ENCODE measurements at places on chromosomes 3 and 15.
A peak's percentile ranks its signal among the peaks of the same experiment; 100 is the strongest.

- no peak for DNase-seq
Observed at GRCh38 chr3:172799246-172799645, 48.7 kb downstream of the ECT2 start.

DNA sequence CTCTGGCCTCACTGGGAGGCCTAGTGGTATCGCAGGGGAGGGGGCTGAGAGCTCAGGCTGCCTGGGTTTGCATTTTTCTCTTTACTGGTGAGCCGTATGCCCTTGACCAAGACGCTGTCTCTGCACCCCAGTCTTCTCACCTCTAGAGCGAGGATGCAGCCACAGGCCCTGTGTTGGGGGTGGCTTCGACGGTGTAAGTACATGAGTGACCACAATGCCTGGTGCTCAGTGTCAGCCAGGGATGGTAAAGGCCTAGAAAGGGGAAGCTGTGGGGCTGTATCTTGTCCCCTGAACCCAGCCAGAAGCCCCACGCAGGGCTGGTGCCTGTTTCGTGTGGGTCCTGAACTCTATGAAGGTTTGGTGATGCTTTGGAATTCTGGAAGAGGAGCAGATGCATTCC lies 19.8 kb downstream of the SYNM start:
- DNase-seq, result no peak

GRCh38 chr15:88834211-88834812 lies 31.1 kb downstream of the ACAN start:
- DNase-seq, result no peak

- no peak for DNase-seq
Observed at GRCh38 chr3:130242850-130243569, 102.5 kb upstream of the COL6A5 start.

DNA sequence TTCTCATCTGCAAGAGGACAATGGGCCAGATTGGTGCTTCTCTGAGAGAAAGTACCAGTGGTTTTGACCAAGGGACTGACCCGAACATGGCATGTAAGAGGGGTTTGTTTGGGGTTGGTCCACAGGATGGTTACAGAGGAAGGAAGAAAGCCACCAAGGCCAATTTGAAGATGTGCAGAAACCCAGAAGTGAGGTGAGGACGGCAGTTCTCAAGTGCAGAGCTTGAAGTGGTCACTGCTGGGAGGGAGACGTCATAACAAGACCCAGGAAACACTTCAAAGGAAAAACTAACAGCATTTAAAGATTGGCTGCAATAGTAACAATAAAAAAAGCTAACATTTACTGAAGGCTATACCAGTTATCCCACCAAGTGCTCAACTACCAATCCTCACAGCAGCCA lies 29.1 kb downstream of the LIPC start:
- no peak for DNase-seq

GRCh38 chr15:75368689-75369239 lies 357 bp upstream of the MAN2C1 start:
- DNase-seq, result no peak

DNA sequence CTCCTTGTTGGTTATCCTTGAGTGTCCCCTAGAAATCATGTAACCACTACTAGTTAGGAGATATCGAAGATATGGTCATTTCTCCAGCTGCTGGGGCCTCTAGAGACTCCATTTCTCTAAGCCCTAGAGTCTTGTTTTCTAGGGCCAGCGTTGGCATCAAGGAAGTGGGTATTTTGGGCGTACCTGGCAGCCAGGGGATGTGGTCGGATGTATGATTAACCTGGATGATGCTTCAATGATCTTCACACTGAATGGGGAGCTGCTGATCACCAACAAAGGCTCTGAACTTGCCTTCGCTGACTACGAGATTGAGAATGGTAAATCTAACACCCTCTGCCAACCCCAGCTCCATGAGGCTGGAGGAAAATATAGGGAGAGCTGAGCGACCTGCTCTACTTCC lies 325.5 kb downstream of the RYR3 start:
- DNase-seq, result no peak

GRCh38 chr15:41934843-41935242 lies 37.5 kb downstream of the EHD4 start:
- peak; percentile 5 for DNase-seq

- DNase-seq, result no peak
Observed at GRCh38 chr3:122058294-122058693, 3.1 kb downstream of the CD86 start.

GRCh38 chr3:121723485-121723884 lies 26.1 kb downstream of the GOLGB1 start:
- no peak for DNase-seq

- DNase-seq, result no peak
Observed at GRCh38 chr3:131807822-131808221, 227.0 kb downstream of the CPNE4 start.

DNA sequence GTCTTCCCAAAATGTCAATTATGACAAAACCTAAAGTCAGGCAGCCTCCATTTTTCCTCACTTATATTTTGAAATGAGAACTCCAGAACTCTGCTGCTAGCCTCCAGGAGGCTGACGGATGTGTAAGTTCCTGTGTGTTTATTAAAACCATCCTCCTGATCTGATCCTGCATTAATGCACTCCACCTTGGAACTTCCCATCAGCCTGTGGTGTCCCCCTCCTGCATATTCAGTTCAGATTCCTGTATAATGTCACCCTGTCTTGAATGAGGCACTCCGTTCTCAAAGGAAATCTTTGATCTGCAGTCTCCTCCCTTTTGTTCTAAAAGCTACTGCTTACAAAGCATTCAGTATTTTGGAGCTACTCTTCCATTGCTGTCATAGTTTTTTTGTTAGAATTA lies 318.2 kb upstream of the ONECUT1 start:
- no peak for DNase-seq

DNA sequence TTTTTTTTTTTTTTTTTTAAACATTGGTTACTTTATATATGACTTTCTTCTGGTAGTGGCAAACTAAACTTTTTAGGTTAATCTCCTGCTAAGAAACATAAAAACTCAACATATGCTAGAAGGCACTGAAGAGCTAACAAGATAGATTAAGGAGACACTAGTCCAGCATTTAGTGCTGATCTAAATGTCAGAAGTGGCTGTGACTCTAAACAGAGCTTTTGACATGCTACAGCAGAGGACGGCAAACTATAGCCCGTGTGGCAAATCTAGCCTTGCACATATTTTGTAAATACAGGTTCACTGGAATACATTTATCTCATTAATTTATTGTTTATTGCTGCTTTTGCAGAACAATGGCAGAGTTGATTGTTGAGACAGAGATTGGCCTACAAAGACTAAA lies 20.6 kb downstream of the NR2E3 start:
- no peak for DNase-seq

DNA sequence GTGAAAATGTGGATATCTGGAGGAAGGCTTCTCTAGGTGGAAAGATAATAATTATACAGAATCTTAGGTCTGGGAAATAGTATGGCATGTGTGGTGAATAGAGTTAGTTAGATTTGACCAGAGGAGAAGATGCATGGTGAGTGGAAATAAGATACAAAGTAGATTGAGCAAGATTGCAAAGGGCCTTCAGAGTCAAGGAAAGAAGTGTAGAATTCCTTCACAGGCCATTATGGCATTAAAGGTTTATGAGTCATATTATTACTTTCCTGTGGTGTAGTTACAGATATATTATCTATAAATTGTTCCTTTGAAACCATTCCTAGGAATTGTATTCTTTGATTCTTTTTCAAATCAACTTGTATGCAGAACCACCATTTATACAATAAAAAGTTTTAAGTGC lies 660.3 kb downstream of the SI start:
- peak; percentile 54 for DNase-seq

- DNase-seq, result no peak
Observed at GRCh38 chr3:178381971-178382448, 154.2 kb upstream of the KCNMB2 start.

- DNase-seq, result no peak
Observed at GRCh38 chr3:2898591-2899353, 211.4 kb downstream of the IL5RA start.

GRCh38 chr15:74235962-74236361 lies at the start of gene CCDC33:
TSS of gene CCDC33 (plus strand) at chr15:74236326. CDS start at chr15:74236720, 394 bp downstream.
- DNase-seq, result peak; percentile 89

GRCh38 chr15:100849855-100850218 lies 29.8 kb upstream of the ALDH1A3 start:
- DNase-seq, result no peak

DNA sequence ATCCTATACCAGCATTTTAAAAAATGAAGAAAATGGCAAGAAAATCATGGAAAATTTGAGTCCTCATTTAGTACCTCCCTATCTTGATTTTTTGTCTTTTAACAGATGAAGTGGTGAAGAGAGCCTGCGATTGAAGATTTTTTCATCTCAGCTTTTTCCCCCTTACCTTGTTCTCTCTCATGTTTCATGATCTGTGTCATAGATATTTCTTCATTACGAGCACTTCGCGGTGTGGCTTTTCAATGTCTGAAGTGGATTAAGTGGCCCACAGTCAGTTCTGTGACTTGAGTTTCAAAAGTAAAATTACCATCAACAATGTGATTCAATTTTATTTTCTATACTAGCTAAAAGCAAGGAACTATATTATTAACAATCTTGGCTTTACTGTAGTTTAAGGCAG lies 147.2 kb downstream of the FNDC3B start:
- DNase-seq, result no peak

DNA sequence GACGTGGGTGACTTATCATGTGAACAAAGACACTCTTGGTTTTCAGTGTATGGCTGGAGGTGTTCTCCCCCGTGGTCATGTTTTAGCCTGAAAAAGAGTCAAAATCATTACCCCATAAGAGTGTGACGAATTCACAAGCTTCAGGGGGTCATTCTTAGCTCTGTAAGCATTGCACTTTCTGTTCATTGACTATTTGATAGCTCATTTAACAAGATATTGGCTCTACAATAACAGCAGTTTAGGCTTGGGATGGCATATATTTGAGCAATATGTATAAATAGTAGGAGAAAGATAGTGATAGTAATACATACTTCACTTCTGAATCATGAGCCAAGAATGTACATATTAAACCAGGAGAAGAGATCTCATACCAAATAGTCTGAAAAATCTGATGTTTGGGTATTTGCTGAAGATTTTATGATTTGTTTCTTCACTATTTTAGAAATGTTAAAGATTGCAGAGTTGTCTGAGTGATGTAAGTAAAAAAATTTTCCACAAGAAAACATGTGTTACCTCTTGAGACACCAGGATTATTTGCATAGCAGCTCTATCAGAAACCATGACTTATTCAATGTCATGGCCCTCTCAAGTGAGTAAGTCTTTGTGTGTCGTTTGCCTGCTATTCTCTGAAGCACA lies 996.0 kb downstream of the OTOL1 start:
- no peak for DNase-seq

GRCh38 chr3:51283421-51283820 lies 101.7 kb upstream of the MANF start:
- DNase-seq, result no peak

DNA sequence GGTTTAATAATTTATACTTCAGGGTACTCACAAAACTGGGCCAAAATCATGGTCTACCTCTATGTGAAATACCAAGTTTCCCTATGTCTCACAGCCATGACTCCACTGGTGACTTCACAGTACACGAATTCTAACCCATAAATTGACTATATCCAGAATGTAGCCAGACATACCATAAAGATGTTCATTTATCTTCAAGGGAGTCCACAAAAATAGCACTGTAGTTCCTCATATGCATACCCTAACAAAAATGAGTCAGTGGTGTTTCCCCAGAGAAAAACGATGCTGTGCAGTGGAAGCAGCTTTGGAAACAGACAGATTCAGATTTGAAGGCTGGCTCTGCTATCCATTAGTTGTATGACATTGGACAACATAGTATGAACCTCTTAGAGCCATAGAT lies 438.8 kb downstream of the FHIT start:
- DNase-seq, result no peak

DNA sequence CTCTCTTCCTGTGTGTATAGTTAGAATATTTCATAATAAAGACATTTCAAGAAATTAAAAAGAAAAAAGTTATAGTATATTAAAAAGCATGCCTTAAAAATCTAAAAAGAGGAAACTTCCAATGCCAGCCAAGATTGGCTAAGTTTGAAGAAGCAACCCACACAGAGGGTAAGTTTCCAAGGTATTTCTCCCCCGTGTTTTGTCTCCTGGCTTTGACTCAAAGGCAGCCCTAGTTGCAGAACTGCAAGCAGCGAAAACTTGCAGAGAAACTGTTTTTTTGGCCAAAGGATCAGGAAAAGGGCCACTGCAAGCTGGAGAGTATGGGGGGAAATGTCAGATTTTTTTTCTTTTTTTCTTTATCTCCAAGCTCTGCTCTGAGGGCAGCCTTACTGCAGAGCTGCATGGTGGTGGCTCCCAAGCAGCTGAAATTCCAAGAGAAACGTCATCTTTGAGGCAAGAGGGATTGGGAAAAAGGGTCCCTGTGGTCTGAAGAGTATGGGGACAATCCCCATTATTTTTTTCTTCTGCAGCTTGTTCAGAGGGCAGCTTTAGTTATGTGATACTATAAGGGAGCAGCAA lies 23.0 kb downstream of the HACL1 start:
- DNase-seq, result no peak

GRCh38 chr3:73667889-73668288 lies 43.1 kb upstream of the PDZRN3 start:
- DNase-seq, result no peak

GRCh38 chr15:86028961-86029360 lies 50.7 kb upstream of the AGBL1 start:
- no peak for DNase-seq

GRCh38 chr15:93037820-93038705 lies 50.9 kb downstream of the RGMA start:
- DNase-seq, result no peak

DNA sequence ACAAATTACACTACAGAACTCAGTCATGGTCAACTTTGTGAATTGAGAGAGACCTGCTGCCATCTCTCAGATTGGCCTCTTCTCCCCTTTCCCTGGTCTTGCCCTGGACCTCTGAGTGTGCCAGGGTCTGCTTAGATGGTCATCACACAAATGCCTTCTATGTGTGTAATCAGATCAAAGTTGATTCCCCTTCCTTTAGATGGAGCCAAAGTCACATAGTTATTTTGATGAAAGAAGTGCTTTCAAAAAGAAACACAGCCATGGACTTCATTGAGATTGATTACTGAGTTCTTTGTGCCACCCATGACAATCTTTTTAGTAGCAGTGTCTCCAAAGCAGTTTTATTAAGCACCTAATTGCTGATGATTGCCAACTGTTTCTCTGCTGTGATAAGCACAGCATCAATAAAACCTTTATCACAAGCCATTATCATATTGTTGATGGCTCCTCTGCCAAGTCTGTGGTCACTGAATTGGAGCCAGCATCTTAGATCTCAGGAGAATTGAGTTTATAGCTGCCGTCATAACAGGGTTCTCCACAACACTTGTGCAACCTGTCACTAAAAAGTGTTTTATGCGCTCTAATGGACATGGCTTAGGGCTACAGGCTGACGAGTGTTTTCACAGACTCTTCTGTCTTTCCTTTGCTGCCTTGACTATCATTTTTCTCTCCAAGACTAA lies 149.7 kb upstream of the NUDT16 start:
- peak; percentile 2 for DNase-seq

GRCh38 chr15:50126072-50126471 lies 7.0 kb upstream of the ATP8B4 start:
- DNase-seq, result no peak

- DNase-seq, result peak; percentile 71
Observed at GRCh38 chr15:67372986-67373675, 118.5 kb downstream of the IQCH start.

GRCh38 chr3:185267193-185267592 lies 13.3 kb upstream of the EHHADH start:
- DNase-seq, result no peak
